T1000 (cell line): ENCODE measurements at places on chromosomes 1 and 21.

DNA sequence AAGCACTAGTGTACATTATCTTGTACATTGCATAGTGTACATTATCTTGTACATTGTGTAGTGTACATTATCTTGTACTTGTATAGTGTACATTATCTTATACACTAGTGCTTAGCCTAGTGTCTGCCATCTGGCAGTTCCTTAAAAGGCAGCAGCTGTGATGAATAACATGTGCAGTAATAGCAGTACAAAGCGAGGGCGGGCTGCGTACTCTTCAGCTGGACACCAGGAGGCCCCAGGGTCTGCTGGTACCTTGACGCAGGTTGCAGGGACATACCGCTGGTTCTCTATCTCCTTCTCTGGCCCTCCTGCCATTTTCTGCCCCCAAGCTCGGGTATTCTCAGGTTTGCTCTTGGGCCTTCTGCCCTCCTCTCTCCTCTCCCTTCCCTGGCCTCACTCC, 149.6 kb downstream of the SEC16B start:
- DNase-seq, result no peak

GRCh38 chr1:30083800-30084464, 639.5 kb downstream of the MATN1 start:
- DNase-seq, result no peak

GRCh38 chr1:197838836-197839235, 63.6 kb upstream of the DENND1B start:
- no peak for DNase-seq

- no peak for DNase-seq
Measured at GRCh38 chr1:161915051-161915503, 108.6 kb downstream of the OLFML2B start.

DNA sequence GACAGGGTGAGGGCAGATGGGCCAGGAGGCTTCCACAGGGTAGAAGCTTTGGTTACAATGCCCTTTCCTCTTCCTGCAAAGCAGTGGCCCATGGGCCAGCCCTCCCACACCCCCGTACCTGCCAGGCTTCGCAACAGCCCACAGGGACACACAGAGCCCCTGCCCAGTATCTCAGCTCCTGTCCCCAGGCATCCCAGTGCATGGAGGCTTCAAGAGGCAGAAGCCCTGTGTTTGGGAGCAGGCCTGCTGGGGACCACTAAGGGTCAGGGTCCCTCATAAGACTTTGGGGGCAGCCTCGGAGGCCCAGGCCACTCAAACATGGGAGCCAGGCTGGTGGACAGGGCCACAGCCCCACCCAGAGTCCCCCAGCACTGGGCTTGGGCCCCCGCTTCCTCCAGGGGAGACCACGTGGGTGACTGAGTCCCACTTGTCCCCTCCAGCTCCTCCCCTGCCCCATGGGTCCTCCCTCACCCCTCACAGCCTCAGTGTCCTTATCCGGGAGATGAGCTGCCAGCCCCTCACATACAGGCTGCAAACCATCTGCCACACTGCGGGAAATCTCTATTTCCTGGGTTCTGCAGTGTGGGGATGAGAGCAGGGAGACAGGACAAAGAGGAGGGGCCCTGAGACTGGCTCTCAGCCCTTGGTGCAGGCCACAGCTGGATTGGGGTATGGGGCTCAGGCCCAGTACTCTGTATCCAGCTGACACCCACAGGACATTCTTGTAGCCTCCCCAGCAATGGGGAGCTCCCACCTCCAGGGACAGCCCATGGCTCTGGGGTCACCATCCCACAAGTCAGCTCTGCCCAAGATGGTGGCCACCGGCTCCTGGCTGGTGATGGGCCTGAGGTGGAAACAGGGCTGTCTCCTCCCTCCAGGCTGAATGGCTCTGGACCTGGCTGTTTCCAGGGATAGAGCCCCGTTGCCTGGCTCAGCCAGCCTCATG, 50.7 kb downstream of the WNT9A start:
- DNase-seq, result no peak

DNA sequence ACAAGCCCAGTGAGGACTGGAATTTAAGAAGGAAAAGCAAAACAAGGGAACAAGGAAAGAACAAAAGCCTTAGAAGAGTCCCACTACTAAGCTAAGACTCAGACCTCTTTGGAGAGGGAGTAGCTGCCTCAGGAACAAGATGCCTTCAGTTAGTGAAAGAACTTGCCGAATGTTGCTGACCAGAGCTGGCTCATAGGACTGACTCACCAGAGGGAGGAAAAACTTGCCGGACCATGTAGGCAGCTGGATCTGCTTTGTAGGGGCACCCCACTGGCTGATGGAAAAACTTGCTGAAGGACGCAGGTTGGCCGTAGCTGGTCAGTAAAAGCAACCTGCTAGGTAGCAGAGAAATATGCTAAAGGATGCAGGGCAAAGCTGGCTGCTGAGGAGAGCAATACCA, 15.3 kb upstream of the ZSWIM5 start:
- DNase-seq, result no peak

- DNase-seq, result no peak
Measured at GRCh38 chr1:201930137-201930536, 16.2 kb downstream of the LMOD1 start.

DNA sequence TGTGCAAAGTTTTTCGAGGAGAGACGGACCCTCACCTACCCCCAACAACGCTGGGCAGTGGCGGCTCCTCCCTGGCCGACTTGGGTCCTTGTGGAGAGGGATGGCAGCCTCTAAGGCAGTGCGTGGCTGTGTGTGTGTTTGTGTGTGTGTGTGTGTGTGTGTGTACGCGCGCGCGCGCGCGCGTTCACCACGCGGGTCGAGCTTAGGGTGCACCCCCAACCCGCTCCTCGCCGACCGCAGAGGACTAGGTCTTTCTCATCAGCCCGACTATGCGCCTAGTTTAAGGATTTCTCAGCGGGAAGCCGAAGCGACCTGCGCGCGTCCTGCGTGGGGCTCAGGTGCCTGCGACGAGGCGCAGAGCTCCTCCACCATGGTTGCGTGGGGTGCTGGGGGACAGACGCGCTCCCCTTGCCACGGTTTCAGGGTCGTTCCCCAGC, 940 bp downstream of the SOX13 start:
- no peak for DNase-seq

GRCh38 chr1:154474802-154475201, 27.2 kb upstream of the TDRD10 start:
- peak; percentile 56 for DNase-seq

- DNase-seq, result no peak
Measured at GRCh38 chr1:243841507-243841906, 8.5 kb downstream of the AKT3 start.

DNA sequence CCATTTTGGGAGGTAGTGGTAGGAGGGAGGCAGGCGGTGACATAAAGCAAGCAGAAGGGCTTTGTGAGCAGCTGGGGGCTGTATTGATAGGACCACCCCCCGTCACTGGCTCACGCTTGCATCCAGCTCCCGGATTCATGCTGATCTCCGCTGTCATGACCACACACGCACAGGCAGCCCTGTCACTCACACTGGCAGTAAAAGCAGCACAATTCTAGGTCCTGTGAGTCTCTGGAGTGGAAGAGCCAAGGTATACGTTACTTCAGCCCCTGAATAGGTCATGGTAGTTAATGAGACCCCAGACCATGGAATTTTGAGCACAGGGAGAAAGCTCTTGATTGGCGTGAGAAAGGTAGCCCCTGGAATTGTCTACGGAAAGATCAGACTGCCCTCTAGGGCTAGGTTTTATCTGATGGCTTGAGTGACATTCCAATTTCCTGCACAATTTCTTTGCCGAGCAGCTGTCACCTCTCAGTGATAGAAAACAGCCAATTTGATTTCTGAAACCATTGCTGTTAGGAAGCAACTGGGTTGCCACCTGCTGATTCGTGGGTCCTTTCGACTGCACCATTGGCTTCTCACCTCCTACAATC, 5.4 kb downstream of the OR2B11 start:
- DNase-seq, result no peak

DNA sequence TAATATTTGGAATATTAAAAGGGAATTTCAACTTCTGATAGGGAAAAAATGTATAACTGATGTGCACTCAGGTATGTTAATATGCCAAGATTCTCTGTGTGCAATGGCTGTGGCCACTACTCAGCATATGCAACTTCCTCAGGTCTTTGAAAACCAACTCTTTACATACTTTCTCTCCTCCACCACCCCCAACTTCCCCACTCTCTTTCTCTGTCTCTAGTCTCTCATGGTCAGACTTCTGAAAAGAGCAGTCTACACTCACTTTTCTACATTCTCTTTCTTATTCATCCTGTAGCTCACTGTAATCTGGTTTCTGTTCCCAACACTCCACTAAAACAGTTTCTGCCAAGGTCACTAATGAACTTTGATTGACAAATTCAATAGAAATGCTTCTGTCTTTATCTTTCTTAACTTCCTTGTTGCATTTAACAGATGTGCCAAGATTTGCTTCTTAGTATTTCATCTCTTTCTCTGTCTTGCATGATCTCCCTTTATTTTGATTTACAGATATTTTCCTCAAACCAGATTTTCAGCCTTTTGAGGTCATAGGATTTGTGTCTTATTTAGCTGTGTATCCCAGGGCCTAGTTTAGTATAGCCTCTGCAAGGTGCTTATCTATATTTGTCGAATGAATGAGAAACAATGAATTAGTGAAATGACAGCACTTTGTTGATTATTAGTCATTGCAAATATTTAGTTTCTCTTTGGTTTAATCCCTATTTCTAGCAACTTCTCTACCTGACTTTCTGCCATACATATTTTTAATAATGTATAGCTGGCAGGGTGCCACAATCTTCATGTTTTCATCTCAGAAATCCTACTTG, 168.9 kb downstream of the LMO4 start:
- DNase-seq, result no peak

DNA sequence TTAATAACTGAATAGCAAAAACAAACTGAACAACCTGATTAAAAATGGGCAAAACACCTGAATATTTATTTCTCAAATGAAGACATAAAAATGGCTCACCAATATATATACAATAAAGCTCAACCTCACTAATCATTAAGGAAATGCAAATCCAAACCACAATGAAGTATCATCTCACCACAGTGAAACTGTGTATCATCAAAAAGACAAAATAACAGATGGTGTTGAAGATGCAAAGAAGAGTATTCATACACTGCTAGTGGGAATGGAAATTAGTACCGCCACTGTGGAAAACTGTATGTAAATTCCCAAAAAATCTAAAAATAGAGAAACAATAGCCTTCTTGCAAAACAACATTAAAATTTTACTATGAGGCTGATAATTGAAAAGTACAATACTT, 1660.1 kb upstream of the B3GALT2 start:
- DNase-seq, result no peak

DNA sequence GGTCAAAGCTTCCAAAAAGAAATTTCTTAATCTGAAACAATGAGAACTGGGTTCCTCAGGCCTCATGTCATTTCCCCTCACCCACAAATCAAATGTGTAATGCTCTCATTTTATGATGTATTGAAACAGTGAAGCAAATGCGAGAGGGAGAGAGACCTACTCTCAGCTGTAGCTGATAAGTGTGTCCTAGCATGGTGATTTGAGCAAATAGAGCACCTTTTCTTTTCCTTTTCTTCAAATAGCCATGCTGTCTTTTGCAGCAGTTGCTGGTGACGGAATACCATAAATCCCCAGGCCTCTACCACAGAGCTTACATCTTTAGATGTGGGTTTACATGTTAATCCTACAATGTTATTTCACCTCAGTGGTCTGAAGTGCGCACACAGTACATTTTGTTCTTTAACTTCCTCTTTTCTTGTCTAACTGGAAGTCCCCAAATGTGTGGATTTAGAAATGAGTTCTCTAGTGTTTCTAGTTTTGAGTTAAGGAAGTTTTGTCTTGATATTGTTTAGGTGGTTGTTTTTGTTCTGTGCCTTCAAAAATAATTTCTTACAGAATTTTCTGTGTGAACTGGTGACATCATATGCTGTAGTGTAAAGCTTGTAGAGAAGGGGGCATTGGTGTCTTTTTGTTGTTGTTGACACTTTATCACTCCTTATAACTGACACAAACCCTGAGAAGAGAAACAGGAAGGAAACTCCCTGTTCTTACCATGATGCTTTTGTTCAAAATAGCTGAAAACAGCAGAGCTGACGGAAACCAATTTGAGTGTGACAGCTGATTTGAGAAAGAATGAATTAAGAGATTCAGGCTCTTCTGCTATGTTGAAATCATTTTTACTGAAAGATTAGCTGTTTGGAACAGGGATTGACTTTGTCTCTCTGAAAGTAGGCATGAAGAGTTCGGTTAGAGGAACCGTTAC, 12.2 kb downstream of the SMAP2 start:
- DNase-seq, result no peak

- DNase-seq, result no peak
Measured at GRCh38 chr1:55015731-55016620, 17.2 kb downstream of the BSND start.

GRCh38 chr1:180961622-180962021, 48.9 kb downstream of the KIAA1614 start:
- no peak for DNase-seq

DNA sequence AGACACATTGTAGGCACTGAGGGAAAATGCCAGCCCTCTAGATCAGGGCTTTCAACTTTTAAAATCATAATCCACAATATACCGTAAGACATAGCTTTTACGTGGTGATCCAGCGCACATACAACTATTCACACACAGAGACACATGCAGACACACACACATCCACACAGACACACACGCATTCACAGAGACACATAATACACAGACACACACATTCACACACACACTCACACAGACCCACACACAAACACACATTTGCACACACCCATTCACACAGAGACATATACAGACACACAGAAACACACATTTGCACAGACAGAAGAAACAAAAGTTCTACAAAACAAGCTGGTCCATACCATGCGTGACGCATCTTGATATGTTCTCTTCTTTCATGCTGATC, 244.5 kb downstream of the RHOU start:
- no peak for DNase-seq

DNA sequence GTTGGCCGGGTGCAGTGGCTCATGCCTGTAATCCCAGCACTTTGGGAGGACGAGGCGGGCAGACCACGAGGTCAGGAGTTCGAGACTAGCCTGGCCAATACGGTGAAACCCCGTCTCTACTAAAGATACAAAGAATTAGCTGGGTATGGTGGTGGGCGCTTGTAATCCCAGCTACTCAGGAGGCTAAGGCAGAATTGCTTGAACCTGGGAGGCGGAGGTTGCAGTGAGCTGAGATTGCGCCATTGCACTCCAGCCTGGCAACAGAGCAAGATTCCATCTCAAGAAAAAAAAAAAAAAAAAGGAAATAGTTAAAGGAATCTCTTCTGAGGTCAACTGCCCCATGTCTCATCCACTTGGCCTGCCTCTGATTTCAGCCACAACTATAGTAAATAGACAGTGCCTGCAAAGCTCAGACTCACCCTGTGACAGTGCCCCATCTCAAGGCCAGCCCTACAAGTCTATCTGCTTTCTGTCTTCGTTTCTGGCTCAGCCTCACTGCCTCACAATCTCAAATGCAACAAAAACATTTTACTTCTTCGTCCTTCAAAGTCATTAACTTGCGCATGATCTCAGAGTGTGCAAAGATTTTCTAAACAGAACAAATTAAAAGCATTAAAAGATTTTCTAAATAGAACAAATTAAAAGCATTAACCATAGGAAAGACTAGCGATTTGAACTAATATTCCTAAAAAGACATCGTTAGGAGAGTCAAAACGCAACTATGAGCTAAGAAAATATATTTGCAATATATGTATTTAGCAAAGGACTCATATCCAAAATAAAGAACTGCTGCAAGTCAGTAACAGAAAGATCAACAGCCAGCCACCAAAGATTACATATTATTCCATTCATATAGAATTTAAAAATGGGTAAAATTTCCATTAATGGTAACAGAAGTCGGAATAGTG, 65.0 kb upstream of the PRDX6 start:
- no peak for DNase-seq

GRCh38 chr1:234372011-234372757, 1.1 kb upstream of the COA6 start:
- DNase-seq, result no peak

- DNase-seq, result no peak
Measured at GRCh38 chr1:13597166-13597565, 13.5 kb downstream of the PDPN start.

GRCh38 chr1:12565094-12565965, 52.7 kb downstream of the DHRS3 start:
- DNase-seq, result no peak
